LHCN-M2 (cell line): ENCODE measurements at places on chromosomes 2 and 18.

DNA sequence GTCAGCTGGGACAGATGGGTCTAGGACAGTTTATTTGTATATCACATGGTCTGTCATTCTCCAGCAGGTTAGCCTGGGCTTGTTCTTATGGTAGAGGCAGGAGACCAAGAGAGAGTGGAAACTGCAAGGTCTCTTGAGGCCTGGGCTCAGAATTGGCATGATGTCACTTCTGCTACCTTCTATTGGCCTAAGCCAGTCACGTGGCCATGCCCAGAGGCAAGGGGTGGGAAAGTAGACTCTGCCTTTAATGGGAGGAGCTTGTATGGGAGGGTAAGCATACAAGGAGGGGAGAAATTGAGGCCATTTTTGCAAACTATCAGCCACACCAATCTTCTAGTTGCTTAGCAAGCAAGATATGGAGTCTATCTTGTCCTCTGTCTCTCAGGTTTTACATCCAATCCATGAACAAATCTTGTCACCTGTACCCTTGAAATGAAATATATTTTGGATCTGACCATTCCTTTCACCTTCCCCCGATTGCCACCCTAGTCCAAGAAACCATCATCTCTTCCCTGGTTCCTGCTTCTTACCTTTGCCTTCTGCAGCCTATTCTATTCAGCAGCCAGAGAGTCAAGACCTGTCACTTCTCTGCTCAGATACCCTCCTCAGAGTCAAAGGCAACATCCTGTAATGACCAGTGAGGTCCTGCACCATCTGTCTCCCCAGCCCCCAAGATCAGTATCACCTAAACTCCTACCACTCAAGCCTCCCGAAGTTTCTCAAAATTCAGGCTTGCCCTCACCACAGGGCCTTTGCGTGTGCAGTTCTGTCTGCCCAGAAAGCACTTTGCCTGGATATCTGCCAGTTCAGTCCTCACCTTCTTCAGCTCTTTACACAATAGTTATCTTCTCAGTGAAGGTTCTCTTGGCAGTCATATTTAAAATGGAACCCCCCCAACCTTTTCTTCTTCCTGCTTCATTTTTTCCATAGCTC lies 240.0 kb downstream of the LOXHD1 start:
- DNase-seq: no peak

DNA sequence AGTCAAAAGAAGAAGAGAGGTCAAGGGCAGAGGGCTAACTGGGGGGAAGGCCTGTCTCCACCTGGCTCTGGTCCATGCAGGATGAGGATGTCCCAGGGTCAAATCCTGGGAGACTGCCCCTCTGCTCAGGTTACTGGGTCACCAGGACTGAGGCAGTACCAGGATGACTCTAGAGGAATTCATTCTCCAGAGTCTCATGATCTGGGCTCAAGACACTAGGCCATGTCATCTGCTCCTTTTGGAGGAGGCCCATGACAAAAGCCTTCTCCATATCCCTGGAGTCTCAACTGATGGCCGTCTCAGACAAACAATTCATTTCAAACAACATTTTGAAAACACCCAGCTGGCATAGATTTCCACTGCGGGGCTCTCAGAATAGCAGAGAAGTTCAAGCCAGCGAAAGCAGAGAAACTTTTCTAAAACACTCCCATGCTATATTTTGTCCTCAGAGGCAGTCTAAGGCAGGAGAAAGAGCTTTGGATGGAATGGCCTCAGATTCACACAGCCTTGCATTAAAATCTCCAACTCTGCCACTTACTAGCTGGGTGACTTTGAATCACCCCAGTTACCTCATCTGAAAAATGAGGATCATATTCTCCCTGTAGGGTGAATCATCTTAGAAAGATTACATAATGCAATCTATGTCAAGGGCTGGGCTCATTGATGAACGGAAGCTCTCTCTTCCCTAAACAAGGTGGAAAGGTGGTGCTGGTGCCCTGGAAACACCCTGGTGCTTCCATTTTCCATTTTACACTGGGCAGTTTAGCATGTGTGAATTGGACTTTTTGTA lies 48.8 kb upstream of the LCLAT1 start:
- DNase-seq: no peak

GRCh38 chr2:208268156-208268952 lies 2.3 kb downstream of the PIKFYVE start:
- DNase-seq: no peak

DNA sequence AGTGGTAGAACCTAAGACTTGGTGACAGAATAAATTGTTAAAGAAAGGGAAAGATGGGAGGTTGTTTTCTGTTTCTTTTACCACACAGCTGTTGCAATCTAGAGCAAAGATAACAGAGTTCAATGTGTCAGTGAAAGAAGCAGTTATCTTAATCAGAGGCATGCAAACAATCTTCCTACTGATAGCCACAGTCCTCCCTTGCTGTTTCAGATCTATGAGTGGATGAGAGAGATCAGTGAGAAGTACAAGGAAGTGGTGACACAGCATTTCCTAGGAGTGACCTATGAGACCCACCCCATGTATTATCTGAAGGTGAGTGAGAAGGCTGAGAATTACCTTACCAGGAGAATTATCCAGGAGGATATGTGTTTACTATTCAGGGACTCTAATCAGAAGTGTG lies 15.9 kb downstream of the CPO start:
- no peak for DNase-seq

- DNase-seq: no peak
Measured at GRCh38 chr2:53475766-53476165, 291.8 kb upstream of the CHAC2 start.

GRCh38 chr2:28627722-28628480 lies 123.7 kb upstream of the PPP1CB start:
- DNase-seq: peak; percentile 72

DNA sequence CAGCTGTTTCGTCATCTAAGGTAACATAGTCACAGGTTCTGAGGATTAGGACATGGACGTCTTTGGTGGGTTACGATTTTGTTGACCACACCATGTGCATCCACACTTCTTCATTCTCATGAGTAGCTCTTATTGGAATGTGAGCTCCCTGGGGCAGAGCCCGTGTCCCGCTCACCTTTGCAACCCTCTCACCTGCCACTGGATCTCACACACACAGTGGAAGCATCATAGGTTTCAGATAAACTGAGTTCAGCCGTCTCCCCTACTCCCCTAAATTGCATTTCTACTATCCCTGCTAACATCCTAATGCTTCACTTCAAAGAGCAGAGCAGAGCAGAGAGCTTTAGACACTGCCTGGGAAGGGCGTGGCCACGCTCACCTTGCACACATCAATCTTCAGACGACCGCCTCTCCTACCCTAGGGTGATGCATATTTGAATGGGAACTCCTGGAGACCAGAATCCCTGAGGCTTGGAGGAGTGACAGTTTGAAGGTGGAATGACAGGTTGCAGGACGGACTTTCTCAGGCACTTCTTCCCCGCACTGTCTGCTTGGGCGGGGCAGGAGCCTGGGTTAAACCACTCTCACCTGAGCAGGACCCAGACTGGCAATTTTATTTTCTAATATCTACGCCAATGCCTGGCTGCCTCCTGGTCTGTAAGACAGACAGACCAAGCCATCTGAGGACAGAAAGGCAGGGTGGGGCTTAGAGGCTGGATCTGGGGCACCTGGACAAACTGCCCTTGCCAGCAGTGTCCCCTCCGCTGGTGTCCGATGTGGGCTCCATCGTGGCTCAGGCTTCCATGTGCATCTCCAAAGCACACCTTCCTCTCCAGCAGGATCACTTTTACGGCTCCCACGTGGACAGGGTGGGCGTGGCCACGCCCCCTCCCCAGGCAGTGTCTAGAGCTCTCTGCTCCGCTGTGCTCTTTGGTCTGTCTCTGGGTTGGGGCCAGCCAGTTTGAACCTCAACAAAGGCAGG lies 229.5 kb upstream of the COPS8 start:
- no peak for DNase-seq

GRCh38 chr2:168015274-168015953 lies 232.0 kb downstream of the STK39 start:
- DNase-seq: no peak

GRCh38 chr2:117933884-117934354 lies 80.0 kb downstream of the CCDC93 start:
- no peak for DNase-seq

DNA sequence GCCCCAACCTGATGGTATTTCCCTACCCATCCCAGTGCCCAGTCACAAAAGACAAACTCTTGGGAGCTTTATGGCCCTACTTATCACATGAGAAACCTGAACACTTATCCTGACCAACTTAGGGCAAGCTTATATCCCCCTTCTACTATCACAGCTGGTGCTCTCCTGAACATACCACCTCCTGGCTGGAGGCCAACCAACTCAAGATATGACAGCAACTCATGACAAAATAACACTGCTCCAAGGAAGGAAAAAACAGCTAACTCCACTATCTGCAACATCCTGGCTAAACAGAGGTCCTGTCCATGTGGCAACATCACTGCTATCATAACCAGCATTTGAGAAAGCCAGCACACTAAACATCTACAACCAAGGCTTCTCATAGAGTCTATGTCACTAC lies 20.9 kb upstream of the CLASP1 start:
- DNase-seq: no peak

DNA sequence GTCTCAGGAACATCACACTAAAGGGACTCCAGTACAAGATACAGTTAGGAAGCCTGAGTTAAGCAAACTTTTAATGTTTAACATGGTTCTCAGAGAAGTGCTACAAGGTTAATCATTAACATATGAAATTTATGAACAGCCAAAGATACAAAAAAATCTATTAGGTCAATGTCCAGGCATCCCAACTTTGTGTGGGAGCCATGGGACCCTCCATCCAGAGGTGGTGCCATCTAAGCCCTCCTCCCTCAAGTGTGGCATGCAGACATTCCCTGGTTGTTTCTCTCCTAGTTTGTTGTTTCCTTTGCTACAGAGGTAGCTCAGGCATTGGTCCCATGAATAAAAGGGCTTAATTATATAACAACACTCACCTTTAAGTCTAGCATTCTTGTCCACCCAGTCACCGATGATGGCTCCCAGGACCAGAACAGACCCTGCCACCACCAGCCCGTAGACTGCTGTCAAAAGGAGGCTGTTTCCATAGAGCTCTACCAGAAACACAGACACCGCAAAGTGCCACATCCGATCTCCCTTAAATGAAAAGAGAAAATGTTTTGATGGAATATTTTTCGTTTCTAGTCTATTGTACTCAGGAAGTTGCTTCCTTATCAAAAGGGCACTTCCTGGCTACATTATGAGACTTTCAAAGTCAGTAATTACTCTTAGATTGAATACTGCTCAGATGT lies 5.7 kb downstream of the SLC40A1 start:
- DNase-seq: no peak

GRCh38 chr2:30262716-30263309 lies 31.5 kb downstream of the LBH start:
- DNase-seq: no peak

DNA sequence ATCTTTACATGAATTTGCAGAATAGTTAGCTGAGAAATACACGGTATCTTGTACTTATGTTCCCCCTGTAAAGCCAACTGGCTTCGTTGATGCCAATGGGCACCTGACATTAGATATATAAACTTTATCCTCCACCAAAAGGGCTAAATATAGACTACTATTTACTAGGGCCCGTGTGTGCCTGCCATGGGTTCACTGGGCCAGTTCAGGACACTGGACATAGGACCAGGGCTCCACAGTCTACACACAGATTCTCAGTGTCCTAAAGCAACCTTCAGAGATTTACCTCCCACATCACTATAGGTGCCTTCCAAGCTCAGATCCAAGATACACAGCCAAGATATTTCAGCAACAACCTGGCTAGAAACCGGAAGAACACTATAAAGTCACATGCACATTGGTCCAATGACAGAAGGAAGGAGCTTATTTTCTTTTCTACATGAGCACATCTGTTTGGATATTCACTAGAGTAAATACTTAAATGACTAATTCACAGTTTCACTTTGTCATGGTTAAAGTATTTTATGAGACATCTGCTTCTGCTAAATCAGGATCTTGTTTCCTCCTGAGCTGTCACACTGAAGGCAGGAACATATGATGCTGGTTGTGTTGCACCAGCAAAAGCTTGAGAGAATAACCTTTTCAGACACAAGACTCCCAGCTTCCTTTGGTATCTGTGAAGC lies 95.1 kb downstream of the MYO5B start:
- DNase-seq: peak; percentile 95

DNA sequence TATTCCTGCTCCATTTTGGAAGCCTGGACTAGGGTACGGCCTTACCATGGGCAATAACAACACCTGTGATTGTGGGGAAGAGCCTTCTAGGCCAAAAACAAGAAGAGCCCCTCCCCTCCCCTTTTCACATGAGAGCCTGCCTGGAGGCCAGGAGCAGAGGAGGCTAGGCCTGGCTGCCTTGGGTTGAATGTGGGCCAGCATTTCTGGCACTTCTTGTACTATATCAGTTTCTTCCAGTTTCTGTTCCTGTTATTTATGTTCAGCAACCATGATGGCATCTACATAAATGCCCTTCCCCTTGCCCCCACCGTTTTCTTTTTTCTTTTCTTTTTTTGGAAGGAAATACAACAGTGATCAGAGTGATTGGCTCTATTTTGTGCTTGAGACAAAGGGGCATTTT lies 58.4 kb downstream of the KCTD18 start:
- DNase-seq: no peak

- peak; percentile 91 for DNase-seq
Measured at GRCh38 chr2:142872882-142873724, 4.4 kb upstream of the KYNU start.

DNA sequence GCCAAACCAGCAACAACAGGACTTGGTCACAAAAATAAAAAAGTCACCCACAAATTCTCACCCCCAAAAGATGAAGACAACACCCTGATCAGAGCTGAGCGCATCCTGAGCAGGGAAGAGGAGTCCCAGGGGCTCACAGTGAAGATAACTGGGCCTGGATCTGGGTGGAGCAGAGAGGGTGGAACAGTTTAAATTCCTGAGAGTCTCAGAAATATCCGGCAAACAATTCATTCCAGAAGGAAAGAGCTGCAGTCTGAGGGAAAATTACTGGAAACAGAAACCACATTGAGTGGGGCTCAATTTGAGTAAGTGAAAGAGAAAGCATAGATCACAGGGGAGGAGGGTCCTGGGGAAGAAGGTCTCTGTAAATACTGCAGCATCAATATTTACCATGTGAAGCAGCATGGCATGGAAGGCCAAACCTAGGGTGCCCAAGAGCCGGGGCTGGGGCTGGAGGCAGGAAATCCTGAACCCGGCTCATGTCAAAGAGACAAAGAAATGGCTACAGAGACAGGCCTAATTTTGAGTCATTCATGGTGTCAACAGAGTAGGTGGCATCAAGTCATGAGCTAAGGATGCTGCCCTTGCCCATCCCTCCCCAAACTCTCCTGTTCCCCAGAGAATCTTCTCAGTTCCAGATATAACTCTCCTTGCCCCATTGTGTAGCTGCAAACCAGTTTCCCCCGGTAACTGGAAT lies 61.4 kb upstream of the ZBTB7C start:
- no peak for DNase-seq

DNA sequence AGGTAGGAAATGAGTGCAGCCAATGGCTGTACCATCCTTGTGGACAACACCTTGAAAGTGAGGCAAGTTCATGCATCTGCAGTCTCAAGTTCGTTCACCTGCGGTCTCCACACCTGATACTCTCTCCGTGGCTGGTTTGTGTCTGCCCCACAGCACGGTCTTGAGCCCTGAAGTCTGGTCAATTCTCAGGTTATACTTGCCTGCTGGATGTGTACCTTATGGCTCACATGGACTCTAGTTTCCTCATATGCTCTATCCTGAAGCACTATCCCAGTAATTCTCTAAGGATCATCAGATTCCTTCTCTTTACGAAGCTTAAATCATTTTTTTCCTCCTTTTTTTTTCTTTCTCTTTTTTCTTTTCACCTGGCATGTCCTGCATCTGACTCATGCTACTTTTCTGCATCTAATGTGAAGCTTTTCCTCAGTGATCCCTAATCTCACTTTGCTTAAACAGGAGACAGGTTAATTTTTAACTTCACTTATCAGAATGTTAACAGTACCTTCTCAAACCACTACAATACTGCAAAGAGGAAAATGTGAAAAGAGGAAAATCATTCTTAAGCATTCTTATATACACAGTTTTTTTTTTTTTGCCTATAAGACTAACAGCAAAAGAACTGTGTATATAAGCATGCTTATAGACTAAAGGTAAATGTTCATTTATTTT lies 511.2 kb downstream of the SOX11 start:
- no peak for DNase-seq
